Putamen (tissue), 1 donor: ENCODE measurements at places on chromosomes 2 and 18.

GRCh38 chr2:73489053-73489452 lies 103.4 kb downstream of the ALMS1 start:
- DNase-seq: no peak

DNA sequence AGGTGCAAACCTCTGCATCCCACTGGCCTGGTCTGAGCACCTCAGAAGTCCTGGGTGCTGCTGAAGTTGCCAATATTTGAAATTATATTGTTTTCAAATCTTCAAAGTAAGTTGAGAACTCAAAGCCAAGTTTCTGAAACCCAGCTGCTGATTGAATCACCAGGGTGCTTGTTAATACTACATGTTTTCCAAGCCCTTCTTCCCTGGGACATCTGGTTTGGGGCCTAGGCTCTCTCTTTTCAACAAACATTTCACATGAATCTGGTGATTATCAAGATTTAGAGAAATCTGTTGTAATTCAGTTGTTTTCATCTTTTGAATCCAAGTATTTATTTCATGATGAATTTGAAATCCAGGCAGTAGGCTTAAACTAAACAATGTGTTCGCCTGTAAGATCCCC lies 24.4 kb downstream of the MLPH start:
- DNase-seq: no peak

DNA sequence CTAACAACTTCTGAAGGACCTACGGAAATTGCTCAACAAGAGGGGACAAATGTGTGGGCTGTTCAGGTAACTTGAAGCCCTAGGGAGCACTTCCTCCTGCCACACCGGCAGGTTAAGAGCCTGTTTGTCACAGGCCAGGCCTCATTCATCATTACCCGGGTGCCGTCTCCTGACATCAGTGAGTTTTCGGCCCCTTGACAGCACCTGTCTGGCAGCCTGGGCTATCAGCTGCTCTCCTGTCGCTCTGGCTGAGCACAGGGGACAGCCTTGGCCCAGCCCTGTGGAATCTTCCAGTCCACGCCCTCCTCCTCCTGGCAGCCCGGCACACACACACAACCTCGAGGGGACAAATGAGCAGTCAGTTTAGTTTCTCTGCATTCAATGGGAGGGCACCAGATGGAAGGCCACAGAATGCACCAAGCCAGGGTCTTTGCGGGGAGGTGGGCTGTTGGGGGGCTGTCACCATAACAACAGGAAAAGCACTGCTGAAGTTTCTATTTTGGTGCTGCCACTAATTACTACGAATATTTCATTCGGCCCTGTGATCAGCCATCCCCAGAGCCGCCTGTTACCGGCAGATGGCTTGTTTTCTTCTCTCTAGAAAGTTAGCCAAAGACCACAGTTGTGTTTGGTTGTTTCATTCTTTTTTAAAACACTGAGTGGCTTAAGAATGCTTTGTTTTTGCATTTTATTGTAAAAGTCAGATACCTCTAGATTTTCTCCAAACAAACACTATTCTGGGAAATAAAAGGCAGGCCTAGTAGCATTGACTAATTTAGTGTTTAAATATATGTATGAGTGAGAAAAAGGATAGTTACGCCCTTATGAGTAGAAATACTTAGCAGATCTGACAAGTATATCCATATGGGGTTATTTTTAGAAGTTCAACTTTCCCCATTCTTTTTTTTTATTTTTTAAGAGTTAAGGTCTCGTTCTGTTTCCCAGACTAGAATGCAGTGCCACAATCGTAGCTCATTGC lies 189.9 kb upstream of the NDUFV2 start:
- DNase-seq: no peak

- DNase-seq: peak; percentile 54
These were observed 293.9 kb upstream of the SYT4 start for GRCh38 chr18:43571078-43571689.
